Ovary (tissue), 10 donors: ENCODE measurements at places on chromosomes 2 and 18.

DNA sequence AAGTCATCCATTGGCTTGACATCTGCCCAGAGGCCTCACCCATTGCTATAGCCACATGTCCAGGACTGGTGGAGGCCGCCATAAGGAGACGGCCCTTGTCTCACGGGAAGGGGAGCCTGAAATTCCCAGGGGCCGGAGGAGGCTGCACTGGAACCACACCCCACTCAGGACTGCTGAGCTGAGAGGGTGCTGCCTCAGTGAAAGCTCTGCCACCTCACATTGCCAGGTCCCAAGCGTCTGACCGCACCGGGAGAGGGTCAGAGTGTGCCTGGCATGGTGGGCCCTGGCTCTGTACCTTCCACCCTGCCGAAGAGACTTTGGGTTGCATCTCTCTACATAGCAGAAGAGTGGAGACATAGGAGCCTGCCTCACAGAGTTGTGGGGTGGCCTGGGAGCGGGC is 134.1 kb upstream of the GLI2 start:
- no peak for DNase-seq

DNA sequence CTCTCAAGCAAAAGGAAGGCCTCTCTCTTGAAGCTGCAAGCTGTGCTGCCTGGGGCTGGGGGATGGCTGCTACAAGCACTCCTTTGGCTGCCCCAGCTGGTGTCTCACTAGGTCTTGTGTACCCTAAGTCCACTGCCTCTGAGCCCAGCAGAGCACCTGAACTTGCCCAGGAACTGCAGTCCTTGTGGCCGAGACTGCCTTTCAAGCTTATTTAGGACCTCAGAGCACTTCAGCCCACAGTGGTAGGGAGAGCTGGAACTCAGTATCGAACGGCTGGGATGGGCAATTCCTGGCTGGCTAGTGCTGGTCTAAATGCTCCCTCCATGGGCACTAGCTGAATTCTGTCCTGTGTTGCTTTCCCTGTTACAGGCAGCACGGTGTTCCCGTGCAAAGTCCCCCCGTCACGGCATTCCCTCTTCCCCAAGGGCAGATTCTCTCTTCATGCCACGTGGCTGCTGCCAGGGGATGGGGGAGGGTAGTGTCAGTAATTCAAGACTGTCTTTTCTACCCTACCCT is 25.9 kb downstream of the STPG4 start:
- no peak for DNase-seq

DNA sequence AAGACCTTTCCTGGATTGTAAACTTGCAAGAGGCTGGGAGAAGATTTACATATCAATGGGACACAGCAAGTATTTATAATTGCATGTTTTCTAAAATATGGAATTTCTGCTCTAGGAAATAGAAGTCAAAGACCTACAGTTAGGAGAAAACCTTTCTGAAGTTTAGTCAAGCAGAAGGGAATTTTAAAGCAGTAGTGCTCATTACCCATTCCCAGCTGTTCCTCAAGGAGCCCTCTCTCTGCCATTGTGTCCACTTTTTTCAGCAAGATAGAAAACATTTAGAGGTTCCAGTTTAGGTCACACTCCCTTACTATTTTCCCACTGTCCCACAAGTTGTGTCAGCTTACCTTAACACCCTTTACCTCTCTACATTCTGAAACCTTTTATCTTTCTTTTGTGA is 584.0 kb upstream of the CHAC2 start:
- DNase-seq = no peak

GRCh38 chr2:199662255-199662654 is 188.7 kb downstream of the FTCDNL1 start:
- no peak for DNase-seq

- no peak for DNase-seq
Measured at GRCh38 chr2:182242609-182243008, 184.2 kb downstream of the PDE1A start.

DNA sequence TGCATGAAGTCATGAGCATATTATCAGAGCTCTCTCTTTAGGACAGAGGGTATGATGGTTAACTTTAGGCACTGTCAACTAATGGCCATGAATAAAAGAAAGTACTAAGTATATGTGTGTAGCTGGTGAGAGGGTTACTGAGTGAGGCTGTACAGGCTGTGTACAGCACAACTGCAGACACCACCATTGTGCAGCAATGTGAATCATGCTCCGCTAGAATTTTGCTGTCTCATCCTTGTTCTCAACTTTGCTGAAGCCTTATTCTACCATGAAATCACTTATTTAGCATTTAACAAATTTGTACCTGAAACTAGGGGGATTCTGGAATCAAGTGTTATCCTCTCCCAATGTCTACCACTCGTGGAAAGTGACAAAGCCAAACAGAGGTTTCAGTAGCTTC is 414.9 kb downstream of the PLCL1 start:
- no peak for DNase-seq

DNA sequence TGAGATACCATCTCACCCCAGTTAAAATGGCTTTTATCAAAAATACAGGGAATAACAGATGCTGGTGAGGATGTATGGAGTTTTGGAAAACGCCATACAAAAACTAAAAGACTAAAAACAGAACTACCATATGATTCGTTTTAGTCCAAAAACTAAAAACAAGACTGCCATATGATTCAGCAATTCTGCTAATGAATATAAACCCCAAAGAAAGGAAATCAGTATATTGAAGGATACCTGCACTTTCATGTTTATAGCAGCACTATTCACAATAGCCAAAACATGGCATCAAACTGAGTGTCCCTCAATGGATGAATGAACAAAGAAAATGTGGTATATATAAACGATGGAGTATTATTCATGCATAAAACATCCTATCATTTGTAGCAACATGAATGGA is 224.4 kb upstream of the MC4R start:
- DNase-seq = no peak

DNA sequence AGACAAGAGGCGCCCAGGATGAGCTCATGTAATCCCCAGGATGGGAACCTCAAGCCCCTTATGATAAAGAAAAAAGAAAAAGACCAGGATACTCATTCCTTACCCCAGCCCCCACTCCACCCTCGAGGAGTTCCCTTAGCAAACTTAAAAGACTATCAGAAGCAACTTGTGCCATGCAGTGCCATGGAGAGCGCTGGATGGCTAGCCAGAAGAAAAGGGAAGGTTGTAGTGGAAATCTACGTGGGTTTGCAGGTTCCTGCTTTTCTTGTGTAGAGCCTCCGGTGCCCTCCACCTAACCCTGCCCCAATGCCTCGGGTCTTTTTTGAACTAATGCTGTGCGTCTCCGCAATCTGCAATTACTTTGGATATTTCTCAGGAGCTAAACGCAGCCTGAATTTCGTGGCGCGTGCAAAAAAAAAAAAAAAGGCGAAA is 16.2 kb upstream of the BCL11A start:
- no peak for DNase-seq

DNA sequence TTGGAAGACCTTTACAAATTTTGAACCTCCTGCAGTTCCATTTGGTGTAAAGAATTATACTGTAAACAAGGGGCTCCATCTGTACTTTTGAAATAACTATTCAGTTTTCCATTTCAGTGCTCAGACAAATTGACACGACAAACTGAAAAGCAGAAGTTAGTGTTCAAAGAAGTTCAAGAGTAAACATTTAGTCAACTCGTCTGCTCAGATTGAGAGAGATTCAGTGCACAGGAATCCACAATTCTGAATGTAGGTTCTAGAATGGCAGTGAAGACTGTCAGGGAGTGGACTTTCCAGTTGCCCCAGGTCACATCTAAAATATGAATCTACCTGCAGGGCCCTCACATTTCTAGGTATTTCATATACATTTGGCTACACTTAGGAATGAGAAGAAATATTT is 322.3 kb upstream of the TCF4 start:
- DNase-seq = no peak

DNA sequence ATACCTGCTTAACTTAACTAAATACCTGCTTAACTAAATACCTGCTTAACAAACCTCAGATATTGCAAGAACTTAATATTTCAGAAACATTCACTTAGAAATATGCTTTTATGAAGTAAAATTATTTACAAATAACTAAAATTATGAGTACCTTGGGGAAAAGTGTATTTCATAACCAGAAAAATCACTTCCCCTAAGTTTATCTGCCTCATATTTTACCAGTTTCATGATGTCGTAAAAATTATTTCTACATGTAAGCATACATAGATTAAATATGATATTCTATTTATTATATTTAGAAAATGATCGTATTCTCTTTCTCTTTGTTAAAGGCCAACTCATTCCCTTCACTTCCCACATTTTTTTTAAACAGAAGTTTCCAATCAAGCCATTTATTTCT is 41.5 kb upstream of the DSC1 start:
- no peak for DNase-seq

DNA sequence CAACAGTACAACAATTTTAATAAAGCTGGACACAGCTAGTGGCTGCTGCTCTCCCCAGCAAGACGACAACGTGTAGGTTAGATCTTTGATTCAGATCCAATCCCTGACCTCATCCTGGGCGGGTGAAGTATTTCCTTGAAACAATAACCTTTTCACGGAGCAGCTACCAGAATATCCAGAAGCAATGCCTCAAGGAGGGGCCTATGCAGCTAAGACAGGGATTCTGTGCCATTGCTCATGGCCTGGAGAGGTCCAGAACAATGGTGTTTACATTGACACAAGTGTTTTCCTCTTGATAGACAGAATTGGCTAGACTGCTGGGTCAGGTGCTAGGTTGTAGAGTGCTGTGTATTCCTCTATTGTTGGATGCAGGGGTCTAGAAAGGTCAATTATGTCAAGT is 520.1 kb downstream of the BCL11A start:
- DNase-seq = no peak

GRCh38 chr2:194319222-194319992 is 1337.6 kb upstream of the SLC39A10 start:
- no peak for DNase-seq

DNA sequence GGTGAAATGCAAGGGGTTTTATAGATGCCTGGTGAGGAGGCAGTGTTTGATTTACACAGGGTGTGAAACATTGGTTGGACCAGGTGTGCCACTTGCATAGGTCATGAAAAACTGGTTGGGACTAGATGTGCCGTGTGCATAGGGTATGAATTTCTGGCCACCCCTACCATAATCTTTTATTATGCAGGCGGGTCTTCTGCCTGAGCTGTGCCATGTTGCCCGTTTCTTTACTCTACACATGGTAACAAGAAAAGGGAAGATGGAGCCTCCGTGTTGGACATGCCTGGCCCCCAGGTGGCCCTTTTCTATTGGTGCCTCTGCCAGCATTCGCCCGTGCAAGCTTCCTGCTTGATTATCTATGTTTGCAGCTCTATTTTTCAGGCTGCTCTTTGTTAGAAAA is 805.4 kb downstream of the TRIB2 start:
- DNase-seq = no peak

DNA sequence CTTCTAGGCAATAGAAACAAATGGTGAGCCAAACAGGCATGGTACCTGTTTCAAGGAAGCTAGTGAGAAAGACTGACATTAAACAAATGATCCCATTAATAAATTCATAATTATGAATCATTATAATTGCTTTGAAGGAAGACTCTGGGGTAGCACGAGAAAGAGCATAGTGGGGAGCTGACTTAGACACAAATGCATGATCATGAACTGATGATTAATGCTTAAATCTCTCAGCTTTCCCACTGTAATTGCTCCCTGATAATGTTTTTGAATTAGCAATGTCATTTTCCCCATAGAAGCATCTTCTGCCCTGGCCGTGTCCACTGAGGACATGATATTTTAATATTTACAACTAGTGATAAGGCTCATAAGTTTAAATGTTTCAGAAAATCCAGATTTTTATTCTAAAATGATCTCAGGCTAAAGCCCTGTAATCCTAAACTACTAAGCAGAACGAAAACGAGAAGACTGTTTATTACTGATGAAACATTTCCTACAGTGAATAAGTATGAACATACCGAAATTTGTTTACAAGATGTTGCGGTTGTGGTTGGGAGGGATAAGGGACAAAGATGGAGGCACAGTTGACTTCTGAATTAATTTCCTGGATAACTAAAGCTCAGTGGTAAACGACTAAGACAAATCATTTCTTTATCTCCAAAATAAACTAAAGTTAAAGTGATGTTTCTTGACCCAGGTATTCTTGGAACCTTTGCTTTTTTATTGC is 47.3 kb upstream of the TACR1 start:
- DNase-seq = no peak

DNA sequence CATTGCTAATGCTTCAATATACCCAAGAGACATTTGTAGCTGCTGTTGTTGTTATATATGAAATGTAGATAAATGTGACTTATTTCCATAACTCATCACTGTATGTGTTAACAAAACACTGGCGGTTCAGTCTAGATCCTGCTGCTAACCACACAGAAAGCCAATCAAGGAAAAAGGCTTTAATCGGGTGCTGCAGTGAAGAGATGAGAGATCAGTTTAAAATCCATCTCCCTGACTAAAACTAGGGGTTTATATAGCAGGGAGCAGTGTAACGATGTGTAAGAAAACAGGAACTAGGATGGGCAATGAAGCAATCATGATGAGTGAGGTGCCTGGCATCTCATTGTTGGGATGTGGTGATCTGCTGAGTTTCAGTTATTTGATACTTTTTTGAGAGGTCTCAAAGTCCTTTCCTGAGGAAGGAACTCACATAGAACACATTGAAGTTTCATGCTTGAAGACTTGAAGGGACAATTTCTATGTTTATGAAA is 677.7 kb upstream of the CDH7 start:
- no peak for DNase-seq

GRCh38 chr2:174630107-174630506 is 32.5 kb upstream of the WIPF1 start:
- no peak for DNase-seq

DNA sequence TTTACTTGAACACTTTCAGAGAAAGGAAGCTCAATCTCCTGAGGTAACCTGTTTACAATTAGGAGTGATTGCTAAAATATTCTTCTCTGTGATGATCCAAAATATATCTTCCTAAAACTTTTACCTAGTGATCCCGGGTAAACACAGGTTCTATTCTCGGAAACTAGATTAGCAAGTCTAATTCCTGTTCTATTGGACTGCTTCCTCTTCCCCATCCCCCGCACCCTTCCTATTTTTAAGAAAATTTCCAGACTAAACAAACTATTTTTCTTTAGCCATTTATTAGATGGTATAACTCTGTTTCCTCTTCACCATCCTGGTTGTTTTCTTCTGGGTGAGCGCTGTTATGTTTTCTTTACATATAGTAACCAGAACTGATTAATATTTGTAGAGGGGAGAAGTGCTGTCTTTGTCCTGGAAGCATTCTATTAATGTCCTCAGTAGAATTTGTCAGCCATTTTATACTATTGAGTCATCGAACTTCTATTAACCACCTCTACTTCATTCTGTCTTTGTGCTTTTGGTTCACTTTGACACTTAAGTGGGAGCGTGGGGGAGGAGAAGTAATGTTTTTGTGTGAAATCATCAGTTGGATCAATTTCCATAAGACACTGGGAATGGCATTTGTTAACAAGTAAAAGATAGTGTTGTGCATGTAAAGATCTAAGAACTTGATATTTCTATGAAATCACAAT is 31.8 kb downstream of the CREB1 start:
- no peak for DNase-seq
